ENCODE measurements at places on chromosomes 16 and 17. TPM values are rescaled to one million over a fixed set of nuclear protein-coding genes. Genes with fewer than 3 reads are reported as not detected.

The NR1D1 gene
- total RNA-seq: 194 TPM

DNA sequence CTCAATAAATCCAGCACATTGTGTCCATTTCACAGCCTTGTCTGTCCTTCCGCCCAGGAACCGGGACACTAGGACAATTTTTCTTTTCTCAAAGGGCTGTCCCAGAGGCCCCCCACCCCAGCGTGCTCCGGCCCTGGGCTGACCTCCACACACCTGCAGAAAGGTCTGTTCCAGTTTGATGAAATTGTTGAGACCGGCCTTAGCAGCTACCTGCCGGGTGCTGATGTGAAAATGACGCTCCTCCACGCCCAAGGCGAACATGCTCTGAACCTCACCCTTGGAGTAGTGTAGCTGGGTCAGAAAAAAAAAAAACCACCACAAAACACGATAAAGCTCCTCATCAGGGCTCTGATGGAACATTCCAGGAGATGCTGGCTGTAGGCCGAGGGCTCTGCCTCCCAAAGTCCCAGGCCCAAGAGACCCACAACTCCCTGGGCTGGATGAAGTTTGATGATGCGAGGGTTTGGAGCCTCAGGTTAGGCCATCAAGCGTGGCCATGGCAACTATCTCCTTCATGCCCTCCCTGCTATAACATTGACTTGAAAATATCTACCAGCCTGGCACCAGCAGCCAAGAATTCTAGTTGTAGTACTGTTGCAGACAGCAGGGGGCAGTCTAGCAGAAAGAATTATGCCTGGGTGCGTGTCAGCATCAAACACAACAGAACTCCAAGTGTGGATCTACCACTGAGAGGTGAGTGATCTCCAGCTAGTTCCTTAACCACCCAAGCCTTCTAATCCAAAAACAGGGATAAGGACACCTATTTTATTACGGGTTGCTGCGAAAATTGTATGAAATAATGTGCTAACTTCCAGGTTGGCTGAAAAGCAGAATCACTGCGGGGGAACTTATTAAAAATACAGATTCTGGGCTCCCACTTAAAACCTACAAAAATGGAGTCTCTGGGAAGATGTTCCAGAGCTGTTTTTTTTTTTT, 62.1 kb downstream of the RMI2 start:
- no peak for DNase-seq

The SLFN13 gene
- total RNA-seq: 2.9 TPM

- no peak for DNase-seq
These were observed 180.0 kb upstream of the CACNG3 start for GRCh38 chr16:24075931-24076716.

The LPO gene
- 0.06 TPM for total RNA-seq

GRCh38 chr16:4580250-4580649, 24.1 kb downstream of the C16orf96 start:
- no peak for DNase-seq

The CACNG3 gene
- total RNA-seq: not detected

- DNase-seq: no peak
These were observed 188.0 kb downstream of the CDH11 start for GRCh38 chr16:64933885-64934284.

- no peak for DNase-seq
These were observed 9.0 kb downstream of the KCTD13 start for GRCh38 chr16:29916979-29917378.

DNA sequence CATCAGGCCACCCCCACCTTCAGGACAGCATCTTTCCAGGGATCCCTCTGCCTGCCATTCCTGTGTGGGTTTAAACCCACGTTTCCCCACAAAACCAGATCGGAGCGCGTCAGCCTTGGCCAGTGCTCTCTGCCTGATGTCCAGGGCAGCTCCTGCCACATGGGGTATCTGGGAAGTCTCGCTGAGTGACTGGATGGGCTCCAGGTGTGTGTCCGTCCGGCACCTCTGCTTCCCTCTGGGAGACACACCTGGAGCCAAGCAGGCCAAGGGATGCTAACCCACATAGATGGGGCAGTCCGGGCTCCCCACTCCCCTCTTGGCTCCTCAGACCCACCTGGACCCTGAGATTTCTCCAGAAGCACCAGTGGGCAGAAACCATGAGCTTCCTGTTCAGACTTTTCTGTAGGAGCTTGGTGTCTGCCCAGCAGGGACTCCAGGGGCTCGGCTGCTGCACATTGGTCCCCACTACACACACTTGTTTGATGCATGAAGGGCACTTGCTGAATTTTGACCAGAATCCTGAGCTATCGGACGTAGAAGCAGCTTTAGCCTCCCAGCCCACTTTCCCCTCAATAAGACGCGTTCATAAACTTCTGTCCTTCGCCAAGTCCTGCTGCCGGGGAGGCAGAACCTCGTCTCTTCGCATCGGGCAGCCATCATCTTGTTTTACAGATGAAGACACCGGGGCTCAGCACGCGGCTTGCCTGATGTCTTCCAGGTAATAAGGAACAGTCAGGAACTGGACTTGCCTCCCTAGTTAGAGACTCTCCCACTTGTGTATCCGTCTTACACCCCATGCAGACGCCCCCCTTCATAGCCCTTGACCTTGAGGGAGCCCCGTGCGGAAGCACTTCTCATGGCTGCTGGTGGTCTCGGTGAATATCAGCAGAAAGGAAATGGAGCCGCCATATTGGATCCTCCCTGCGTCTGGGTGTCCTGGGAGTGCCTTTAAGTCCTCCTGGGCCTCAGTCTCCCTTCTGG, 91.6 kb upstream of the ZNF469 start:
- no peak for DNase-seq

The PERCC1 gene
- not detected for total RNA-seq

Data from lower leg skin (tissue), 4 donors.